ENCODE measurements at places on chromosomes 2 and 18. TPM values are rescaled to one million over a fixed set of nuclear protein-coding genes. Genes with fewer than 3 reads are reported as not detected.

DNA sequence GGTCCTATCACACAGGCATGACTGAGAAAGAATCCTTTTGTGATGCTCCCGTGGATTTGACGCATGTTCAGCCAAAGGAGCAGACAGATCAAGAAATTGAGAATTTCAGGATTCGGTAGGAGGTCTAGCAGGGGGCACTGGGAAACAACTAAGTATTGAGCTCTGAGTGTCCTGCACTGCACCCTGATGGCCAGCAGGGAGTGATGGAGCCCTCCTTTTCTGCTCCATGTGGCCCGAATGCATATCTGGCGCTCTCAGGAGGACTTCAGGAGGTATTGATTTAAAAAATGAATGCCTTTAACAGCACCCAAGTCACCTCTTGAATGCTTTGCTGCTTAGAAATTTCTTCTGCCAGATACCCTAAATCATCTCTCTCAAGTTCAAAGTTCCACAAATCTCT, 58.0 kb downstream of the ZNF519 start:
- no peak for DNase-seq

- DNase-seq = peak; percentile 29
Observed at GRCh38 chr2:200406379-200406778, 99.9 kb downstream of the SPATS2L start.

Gene ACTR2
- 498 TPM for total RNA-seq

DNA sequence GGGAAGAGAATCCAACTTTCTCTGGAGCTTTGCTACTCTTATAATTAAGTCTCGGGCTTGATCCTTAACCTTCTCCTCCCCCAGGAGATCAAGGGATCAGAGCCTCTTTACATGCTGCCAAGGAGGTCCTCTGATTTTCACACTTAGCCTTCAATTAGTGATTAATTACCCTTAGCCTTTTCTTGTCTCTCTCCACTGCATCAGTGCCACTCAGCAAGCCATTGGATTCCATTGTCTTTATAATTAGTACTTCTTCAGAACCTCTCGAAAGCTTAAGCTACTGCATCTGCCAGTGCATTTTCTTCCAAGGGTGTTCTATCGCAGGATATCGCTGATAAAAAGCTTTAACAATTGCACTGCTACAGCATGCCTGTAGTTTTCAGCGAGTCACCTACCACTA, 477.0 kb upstream of the MEIS1 start:
- DNase-seq = no peak

GRCh38 chr2:105578166-105578565, 166.5 kb upstream of the NCK2 start:
- no peak for DNase-seq

GRCh38 chr18:55509631-55510324, 78.2 kb downstream of the TCF4 start:
- DNase-seq = peak; percentile 98

- DNase-seq = no peak
Observed at GRCh38 chr18:79533146-79533545, 137.4 kb downstream of the NFATC1 start.

Gene RTP5
- not detected for total RNA-seq

Gene TRPM8
- total RNA-seq = 0.31 TPM

DNA sequence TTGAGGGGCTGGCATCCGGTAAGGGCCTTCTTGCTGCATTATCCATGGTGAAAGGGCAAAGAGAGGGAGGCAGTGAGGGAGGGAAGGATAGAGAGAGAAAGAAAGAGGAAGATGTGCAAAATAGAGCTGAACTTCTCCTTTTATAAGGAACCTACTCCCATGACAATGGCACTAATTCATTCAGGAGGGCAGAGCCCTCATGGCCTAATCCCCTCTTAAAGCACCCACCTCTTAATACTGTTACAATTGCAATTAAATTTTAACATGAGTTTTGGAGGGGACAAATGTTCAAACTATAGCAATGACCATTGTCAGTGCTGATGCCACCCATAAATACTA, 60.2 kb downstream of the CXCR4 start:
- DNase-seq = no peak

Gene MOGAT1
- total RNA-seq = not detected

DNA sequence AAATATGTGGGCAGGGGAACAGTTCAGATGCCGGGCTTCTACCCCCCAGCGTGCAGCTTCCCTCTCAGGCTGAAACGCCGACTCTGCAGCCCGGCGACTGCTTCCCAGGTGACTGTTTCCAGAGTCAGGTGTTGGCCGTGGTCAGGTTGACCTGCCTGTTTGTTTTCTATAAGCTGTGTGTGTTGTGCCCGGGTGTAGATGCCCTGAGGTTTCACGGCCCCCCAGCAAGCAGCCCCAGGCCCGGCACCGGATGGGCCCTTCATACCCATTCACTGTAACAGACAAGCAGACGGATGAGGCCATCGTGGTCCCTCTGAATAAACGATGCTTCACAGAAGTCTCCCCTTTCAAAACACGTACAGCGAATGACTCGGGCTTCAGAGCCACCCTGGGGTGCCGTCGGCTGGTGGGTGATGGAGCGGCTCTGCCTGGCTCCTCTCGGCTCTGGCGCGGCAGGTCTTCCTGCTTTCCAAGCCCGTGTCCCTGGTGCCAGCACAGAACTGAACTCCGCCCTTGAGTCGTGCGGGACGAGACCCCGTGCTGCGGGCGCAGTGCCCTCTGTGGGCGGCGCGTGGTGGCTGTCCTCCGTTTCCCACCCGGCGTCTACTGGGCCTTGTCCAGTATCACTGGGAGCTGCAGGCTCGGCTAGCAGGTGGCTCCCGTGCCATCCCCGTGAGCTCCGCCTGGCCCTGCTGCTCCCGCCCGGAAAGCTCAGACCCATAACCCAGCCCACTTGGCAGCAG, 15.0 kb upstream of the KCNG2 start:
- DNase-seq = no peak

Gene UGT1A8
- not detected for total RNA-seq

Gene LIMS4
- total RNA-seq = 1.3 TPM

GRCh38 chr2:207258263-207258991, 92.7 kb upstream of the KLF7 start:
- DNase-seq = peak; percentile 100

Gene INSIG2
- total RNA-seq = 32.2 TPM

GRCh38 chr2:226641008-226641407, 158.6 kb downstream of the IRS1 start:
- DNase-seq = no peak

Gene GALNT14
- total RNA-seq = 2.1 TPM

Gene RBBP8
- 16.7 TPM for total RNA-seq

Gene MYOM1
- 0.57 TPM for total RNA-seq

GRCh38 chr2:208586516-208586915, 179.9 kb downstream of the PTH2R start:
- no peak for DNase-seq

Gene KIAA2012
- not detected for total RNA-seq

DNA sequence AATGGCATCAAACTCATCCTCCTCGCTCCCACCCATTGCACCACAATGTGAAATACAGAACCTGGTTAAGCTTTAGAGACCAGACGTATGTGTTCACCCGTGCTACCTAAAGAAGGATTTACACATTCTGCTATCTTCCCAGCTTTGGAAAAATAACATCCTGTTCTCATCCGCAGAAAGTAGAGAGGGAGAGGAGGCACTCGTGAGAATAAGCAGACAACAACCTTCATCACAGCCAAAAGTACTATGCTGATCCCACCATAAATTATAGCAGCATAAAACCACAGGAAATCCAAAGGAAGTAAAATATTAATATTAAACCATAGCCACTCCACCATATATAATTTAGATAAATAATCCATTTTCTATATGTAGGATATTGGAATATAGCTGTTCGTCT, 111.7 kb upstream of the NRP2 start:
- no peak for DNase-seq

- no peak for DNase-seq
Observed at GRCh38 chr2:41737888-41738287, 309.9 kb upstream of the PKDCC start.

Gene MARCO
- not detected for total RNA-seq

DNA sequence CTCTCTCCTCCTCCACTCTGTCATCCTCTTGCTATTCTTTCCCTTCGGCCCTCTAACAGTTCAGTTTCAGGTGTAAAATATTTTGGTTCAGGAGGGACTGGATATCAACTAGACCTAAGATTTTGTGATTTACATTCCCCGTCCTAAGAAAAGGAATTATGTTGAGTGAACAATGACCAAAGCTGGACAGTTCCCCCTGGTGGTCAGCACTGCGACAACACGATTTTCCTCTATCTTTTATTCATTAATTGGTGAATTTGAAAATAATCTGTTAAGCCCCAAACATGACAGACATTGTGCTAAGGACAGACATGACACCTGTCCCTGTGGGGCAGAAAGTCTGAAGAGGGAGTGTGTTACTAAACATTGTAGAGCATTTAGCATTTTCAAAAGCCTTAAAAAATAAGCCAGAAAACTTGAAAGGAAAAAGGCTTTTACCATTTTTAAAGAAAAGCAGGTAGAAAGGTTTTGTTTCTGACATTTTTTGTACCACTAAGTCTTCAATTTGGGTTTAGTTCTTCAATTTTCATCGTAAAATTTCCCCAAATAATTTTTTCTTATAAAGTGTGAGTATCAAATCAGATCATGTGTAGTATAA, 28.4 kb upstream of the GTF2A1L start:
- DNase-seq = peak; percentile 19

- no peak for DNase-seq
Observed at GRCh38 chr18:73719611-73720010, 428.0 kb downstream of the FBXO15 start.

GRCh38 chr2:230050136-230050535, 18.6 kb downstream of the SLC16A14 start:
- DNase-seq = no peak

- DNase-seq = no peak
Observed at GRCh38 chr18:48910972-48911545, 39.7 kb downstream of the SMAD7 start.

DNA sequence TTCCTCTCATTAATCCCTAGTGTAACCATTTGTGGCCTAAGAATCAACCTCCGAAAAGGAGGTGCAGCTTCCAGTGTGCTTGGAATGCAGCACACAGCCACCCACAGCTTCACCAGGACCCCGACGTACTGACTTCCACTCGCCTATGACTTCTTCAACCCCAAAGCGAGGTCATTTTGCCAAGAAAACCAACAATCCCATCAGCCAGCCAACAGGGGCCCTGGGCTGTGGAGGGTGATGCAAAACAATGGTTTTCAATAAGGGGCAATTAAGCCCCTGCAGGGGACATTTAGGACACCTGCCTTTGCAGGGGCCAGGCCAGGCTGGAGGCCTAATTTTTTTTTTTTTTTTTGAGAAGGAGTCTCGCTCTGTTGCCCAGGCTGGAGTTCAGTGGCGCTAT, 158.1 kb upstream of the SKOR2 start:
- no peak for DNase-seq

DNA sequence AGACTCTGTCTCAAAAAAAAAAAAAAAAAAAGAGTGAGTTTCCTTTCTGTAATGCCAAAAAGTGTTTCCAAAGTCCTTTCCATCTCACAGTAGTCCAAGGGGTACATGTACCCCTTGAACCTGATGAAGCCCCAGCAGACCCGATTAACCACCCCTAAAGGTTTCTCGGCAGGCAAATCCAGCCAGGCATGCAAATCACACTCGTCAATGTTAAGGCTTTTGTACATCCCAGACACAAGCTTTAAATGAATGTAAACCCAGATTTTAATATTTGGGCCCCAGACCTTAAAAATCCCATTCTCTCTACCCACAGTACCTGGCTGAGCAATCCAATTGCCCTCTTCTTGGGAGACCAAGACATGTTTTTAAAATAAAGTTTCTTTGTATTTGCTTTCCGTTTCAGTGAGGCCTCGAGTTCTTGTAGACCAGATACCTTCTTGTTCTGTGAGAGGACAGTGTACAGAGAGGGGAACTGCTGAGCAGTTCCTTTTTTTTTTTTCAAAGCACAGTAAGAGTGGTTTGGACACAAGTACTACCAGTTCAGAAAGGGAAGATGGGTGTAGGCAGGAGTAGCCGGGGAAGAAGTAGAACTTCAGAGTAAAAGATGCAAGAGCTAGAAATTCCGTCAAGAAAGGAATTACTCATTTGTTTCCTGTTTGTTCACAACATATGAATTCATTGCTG, at the start of gene NLRC4:
Gene NLRC4 (minus strand): TSS at position 465 of the 684 bp plus-strand sequence. CDS start 8,111 bp downstream, outside the sequence.
- no peak for DNase-seq

Gene PSME4
- 101 TPM for total RNA-seq

DNA sequence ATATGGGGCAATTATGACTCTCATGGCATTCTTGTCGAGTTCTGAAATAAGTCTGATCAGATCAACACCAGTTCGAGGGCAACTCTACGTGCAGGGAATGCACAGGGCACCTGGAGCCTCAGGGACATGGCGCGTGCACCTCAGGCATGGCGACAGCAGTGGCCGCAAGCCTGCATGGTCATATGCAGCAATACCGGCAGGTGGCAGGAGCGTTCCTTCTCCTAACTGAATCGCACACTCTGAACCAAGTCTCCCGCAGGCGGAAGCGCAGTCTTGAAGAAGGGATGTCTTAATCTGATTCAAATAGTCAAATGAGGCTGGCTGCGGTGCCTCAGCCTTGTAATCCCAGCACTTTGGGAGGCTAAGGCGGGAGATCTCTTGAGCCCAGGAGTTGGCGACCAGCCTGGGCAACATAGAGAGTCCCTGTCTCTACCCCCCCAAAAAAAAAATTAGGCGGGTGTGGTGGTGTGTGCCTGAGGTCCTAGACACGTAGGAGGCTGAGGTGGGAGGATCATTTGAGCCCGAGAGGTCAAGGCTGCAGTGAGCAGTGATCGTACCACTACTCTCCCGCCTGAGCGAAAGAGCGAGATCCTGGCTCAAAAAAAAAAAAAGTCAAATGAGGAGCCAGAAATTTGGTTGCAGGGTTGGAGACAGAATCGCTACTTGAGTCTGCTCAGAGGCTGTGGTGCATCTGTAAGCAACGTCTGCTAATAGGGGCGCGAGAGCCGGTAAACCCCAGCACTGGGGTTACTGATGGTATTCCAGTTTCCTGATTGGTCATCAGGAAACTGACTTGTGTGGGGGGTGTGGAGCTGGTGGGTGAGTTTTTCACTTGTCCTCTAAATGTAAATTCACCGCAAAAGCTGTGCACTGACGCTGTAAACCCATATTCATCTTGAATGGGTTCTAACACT, 28.8 kb downstream of the FHL2 start:
- peak; percentile 69 for DNase-seq

DNA sequence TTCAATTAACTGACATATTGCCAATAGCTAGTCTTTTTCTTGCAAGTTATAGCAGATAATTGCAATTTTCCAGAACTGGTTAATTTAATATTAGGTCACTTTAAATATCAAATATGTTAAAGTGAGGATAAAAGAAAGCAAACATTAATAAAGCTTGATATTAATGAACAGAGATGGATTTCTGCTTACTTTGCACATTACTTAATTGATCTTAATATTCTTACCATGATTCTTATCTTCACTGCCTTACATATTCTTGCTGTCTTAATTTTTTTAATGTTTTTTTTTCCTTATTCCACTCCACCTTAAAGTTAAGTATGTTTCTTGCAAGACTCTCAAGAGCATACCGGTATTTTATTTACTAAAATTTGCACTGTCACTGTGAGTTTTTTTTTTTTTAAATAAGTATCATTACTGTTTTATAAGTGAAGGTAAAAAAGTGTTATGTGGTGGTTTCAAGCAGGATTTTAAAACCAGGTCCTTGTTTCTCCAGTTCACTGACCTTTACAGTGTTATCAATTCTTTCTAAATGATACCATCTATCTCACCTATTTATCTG, 33.9 kb downstream of the PPP3R1 start:
- DNase-seq = no peak

GRCh38 chr2:221850076-221850475, 278.0 kb upstream of the EPHA4 start:
- peak; percentile 73 for DNase-seq

Gene CNDP1
- 0.31 TPM for total RNA-seq

Data from astrocyte (in vitro differentiated cells and primary cell).